ENCODE measurements at places on chromosomes 12 and 14.

GRCh38 chr12:132407451-132407961 is 78.1 kb upstream of the GALNT9 start:
- no peak for DNase-seq

DNA sequence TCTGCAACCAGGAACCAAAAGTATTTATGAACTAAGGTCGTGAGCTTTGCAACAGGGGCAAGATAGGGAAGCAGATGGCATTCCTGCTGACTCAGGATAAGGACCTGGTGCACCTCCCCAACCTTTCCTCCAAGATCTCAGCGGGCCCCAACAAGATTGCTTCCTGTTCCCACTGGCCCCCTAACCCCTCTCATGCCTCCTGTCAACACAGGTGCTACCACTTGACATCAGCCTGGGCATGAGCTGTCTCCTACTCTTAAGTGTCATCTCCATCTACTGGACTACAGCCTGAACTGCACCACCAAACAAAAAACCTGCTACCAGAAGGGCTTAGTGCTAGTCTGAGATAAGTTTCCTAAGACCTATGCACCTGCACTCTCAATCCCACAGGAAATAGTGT is 32.7 kb downstream of the MED6 start:
- no peak for DNase-seq

DNA sequence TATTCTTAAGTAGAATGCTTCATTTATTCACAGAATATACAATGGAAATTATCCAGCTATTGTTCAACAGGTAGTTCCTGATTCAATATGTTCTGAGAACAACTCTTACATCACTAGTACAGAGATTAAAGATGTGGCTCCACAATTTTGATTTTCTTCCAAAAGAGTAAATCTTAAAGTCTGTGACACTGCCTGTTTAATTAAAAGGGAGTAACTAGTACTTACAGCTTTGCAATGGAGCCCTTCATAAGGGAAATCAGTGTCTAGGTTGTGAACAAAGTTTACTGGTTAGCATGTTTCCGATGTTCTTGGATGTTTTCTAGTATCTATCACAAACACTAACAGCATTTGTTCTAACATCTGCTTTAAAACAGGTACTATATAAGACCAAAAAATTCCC is 30.8 kb downstream of the MIA2 start:
- DNase-seq, result no peak

- no peak for DNase-seq
These were observed 1.5 kb downstream of the BATF start for GRCh38 chr14:75523771-75524171.

GRCh38 chr12:88590851-88591250 is 10.6 kb upstream of the KITLG start:
- no peak for DNase-seq

GRCh38 chr12:111841236-111841749 is 735 bp upstream of the MAPKAPK5 start:
- peak; percentile 32 for DNase-seq

GRCh38 chr14:92657457-92658142 is 90.8 kb downstream of the LGMN start:
- no peak for DNase-seq

GRCh38 chr12:6337958-6338433 is 3.9 kb downstream of the TNFRSF1A start:
- DNase-seq, result no peak

DNA sequence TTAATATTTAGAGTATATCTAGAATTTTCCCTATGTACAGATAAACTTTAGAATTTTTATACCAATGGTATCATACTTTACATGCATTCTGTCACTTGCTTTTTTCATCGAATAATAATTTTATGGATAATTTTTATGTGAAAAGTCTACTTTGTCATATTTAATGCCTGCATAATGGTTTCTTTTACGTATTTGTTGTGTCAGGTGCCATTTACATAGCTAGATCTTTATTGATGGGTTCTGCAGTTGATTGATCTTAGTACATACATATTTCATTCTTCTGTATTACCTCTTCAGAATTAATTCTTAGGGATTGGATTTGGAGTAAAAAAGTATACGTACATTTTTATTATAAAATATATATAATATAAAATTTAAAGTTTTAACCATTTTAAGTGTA is 77.7 kb upstream of the NEDD1 start:
- DNase-seq, result no peak

DNA sequence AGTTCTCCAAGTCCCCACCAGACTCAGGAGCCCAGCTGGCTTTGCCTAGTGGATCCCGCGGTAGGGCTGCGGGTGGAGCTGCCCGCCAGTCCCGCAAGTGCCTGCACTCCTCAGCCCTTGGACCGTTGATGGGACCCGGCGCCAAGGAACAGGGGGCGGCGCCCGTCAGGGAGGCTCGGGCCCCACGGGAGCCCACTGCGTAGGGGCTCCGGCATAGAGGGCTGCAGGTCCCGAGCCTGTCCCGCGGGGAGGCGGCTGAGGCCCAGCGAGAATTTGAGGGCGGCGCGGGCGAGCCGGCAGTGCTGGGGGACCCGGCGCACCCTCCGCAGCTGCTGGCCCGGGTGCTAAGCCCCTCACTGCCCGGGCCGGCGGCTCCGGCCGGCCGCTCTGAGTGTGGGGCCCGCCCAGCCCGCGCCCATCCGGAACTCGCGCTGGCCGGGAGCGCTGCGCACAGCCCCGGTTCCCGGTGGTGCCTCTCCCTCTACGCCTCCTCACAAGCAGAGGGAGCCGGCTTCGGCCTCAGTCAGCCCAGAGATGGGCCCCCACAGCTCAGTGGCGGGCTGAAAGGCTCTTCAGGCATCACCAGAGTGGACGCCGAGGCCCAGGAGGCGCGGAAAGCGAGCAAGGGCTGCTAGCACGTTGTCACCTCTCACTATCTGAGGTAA is 452.4 kb upstream of the LRFN5 start:
- DNase-seq, result no peak

DNA sequence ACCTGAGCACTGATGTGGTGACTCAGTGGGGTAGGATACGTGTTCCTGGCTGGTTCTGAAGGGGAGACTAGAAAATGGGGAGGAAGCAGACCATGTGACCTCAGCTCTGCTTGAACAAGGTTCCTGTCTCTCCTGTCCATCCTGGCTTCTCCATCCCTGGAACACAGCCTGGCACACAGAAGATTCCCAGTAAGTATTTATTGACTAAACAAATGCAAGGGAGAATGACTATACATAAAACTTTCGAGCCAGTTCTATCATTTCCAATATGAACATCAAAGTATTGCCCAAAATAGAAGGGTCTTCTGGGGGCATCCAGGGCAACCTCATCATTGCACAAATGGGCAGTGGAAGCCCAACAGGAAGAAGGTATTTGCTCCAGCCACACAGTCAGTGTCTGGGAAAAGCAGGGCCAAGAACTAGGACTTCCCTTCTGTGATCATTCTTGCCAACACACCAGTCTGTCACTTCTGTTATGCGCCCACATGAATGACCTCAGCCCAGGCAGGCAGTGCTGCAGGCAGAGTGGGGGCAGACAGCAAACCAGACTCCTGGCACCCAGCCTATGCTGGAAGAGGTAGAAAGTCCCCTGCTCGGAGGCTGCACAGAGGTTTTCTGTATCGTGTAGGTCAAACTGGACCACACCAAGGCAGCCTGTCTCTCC is 5.6 kb upstream of the SERPINA9 start:
- no peak for DNase-seq

- peak; percentile 92 for DNase-seq
These were observed 20.4 kb upstream of the ATP5MC2 start for GRCh38 chr12:53696285-53696654.

DNA sequence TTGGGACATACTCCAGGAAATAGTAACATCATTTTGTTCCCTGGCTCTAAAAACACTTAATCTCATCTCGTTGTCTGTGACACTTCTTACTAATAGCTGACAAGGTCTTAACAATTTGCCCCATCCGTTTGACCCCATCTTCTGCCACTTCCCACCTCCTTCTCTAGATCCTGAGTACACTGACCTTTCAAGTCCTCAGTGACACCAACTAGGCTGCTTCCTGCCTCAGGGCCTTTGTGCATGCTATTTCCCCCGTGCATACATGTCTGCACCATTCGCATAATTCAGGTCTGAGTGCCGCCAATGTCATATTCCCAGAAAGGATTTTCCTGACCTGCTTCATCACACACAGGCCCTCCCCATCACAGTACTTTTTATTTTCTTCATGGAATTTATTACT is 70.6 kb upstream of the CCND2 start:
- no peak for DNase-seq

DNA sequence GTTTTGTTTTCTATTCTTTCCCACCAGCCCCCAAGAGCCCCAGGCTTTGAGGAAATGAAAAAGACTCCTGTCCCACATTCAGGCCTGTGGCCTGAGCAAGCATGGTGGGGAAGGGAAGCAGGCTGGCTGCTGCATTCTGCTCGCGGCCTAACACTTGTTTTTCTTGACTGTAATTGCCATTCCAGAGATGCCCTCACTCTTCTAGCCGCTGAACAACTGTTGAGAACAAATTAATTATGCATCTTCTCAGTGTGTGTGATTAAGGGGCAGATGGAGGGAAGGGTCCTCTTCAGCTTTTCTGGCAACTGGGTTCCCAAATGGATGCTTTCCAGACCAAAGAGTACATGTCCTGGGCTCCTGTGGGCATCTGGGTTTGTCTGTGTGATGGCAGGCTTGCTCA is 43.3 kb downstream of the ADCK1 start:
- no peak for DNase-seq

GRCh38 chr14:93984070-93984469 is 7.7 kb upstream of the ASB2 start:
- no peak for DNase-seq

DNA sequence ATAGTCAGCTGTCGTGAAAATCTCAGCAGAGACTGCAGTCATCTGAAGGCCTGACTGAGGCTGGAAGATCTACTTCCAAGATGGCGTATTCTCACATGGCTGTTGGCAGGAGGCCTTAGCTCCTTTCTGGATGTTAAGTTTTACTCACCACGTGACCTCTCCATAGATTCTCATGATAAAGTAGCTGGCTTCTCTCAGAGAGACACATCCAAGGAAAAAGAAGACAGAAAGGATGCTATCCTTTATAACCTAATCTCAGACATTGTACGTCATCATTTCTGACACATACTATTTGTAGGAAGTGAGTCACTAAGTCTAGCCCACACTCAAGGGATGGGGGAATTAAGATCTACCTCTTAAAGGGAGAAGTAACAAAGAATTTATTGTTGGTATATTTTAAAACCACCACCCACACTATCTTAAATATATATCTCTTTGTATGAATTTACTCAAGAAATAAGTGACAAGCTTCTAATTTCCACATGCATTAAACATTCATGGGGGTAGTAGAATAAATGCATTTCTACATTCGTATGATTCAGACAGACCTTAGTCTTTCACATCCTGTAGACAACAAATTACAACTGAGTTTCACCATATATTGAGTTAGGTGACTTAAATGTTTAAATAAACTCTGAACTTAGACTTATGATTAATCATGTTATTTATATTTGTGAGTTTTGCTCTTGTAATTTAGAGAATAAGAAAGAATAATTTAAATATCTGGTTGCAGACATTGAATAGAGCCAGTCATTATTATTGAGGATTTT is 411.0 kb downstream of the LRIG3 start:
- DNase-seq, result no peak

- DNase-seq, result no peak
These were observed 672 bp upstream of the SCFD1 start for GRCh38 chr14:30621354-30621939.

DNA sequence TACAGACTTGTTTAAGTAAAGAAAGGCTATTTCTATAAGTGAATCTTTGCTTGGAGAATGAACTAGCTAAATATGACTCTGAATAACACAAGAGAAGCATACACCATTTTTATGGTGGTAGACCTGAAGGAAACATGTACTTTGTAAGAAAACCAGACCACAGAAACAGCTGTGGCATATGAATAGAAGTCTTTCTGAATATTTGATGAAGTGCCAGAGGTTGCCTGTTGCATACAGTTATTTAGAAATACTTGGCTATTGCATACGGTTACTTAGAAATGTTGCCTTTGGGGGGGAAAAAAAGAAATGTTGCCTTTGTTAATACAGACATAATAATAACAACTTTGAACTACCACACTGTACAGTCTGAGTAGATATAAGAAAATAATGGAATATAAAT is 16.8 kb upstream of the LEMD3 start:
- no peak for DNase-seq

DNA sequence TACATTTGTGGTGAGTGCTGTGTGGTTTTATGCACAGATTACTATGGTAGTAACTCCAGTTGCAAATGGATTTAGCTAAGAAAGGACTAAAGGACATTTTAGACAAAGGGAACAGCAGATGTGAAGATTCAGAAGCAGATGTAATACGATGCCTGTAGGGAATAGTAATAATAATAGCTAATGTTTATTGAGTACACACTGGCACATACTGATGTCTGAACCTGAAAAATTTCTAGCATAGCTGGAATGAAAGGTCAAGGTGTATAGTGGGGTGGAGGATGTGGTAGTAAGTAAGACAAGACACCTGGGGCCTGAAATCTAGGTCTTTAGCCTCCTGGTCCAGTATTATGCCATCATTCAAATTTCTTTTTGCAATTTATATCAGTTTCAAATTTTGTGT is 54.3 kb upstream of the LRTM2 start:
- no peak for DNase-seq

- DNase-seq, result no peak
These were observed 2.3 kb downstream of the LRRC74A start for GRCh38 chr14:76828339-76829012.

- no peak for DNase-seq
These were observed 45.4 kb downstream of the DUSP6 start for GRCh38 chr12:89306827-89307473.

DNA sequence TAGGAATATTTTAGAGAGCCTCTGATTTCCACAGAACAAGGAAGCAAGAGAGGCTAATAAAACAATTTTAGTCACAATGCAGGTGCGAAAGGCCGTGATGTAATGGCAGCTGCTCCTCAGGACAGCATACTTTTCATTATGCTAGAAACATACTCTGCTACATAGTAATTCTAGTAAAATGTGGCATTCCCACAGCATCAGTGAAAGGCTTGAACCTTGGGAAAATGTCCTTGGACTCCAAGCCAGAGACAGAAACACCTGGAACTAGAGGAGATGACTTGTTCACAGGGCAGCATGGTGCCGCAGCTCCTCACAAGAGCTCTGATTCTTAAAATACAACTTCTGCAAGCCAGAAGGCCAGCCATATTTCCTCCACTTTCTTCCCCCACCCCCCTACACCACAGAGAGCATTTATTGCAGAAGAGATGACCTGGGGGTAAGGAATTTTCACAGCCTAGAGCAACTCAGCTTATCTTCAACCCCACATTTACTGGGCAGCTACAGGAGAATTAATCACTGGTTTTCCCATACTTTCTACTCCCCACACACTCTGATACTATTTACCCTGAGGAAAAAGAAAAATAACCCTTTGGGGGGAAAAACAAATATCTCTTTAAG is 15.8 kb downstream of the ABCC9 start:
- DNase-seq, result no peak

- no peak for DNase-seq
These were observed 36.5 kb downstream of the NCKAP5L start for GRCh38 chr12:49791700-49792099.

DNA sequence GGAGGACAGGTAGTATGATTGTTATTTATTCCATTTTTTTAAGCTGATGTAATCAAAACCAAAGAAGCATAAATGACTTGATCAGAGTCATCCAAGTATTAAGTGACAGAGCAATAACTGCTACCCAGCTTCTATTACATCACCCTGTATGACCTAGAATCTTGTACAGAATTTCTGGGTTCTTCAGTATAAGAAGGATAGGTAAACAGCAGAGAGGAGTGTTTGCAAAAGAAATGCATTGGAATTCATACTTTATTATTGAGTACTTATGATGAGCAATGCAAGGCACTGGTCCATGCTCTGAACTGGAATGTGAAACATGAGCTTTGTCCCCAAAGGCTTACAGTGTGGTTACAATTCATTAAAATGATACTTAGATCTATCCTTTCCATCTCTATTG is 916.8 kb downstream of the DIO2 start:
- no peak for DNase-seq
